Stimulated activated CD8-positive, alpha-beta memory T cell treated with anti-CD3 and anti-CD28 coated beads, Interleukin-12 subunit alpha, Interleukin-12 subunit beta, amount 100 ng/mL, for 4 hours (primary cell): ENCODE measurements at places on chromosomes 3 and 15.

- no peak for DNase-seq
These were observed 11.0 kb upstream of the IQCF5 start for GRCh38 chr3:51886447-51886846.

DNA sequence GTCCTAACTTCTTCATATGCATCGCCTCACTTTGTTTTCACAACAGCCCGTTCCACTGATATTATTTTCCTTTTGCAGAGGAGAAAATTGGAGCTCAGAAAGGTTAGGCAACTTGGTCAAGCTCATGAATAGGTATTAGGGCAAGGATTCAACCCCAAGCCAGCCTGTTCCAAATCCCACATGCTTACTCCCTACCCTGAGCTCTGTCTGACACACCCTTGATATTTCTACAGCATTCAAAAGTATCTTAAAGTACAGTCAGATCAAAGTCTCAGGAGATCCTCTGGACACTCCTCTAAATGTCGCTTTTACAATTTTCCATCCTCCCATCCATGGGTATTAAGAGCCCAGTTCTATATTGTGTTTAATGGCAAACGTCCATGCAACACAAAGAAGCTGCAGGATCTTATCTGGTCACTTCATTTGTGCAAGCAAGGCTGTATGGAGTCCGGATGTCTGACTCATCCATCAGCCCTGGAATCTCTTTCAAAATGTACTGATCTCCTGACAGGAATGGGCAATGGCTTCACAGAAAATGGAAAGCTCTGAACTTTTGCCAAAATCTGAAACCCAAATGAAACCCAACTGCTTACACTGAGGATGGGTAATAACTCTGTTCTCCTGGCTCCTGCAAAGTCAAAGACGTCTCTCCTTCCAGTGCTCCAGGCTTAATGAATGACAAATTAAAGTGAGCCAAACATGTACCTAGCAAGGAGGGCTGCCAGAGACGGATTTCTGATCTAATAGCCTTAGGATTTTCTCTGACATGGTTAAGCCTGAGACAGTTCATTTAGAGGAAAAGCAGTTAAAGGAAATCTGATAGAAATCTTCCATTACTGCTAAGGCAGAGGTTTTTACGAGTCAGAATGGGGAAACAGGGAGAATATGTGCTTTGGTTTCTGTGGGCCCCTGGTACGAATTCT is 230.9 kb upstream of the RORA start:
- no peak for DNase-seq

- DNase-seq, result no peak
These were observed 48.9 kb upstream of the SLC7A14 start for GRCh38 chr3:170634663-170635384.

GRCh38 chr3:43659250-43659880 is 31.4 kb upstream of the ABHD5 start:
- DNase-seq, result no peak

- DNase-seq, result no peak
These were observed 25.0 kb downstream of the CLDN18 start for GRCh38 chr3:138034918-138035317.

GRCh38 chr3:177513815-177514610 is 316.7 kb upstream of the TBL1XR1 start:
- no peak for DNase-seq

DNA sequence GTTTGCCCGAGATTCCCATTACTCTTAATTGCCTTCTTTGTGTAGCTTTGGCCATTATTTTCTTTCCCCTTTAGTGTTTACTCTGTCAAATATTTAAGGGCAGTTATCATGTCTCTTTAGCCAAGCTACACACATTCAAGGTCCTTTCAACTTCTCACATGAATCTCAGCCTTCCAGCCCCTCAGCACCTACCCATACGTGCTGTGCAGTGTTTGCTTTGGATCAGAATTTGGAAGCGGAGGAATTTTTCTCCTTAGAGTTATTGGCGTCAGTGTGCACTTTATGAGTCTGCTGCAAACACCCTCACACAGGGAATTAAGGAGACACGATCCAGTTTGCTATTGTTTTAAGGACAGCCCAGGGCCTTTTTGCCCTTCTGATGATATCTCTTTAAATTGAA is 231.6 kb downstream of the CACNA2D3 start:
- no peak for DNase-seq

DNA sequence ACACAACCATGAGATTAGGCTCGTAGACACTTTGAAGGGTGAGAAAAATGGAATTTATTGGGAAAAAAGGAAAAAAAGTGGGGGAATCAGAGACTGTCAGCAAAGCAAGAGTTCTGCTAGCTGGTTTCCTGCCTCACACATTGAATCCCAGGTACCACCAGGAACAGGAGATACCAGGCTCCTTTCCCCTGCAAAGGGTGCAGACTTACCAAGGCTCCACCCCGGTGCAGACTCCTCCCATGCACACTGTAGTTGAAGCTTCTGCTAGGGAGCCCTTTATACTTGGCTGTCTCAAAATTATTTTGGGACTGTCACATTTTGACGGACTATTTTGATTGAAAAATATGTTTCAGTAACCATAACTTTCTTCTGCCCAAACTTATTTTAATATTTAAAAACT is 819.9 kb upstream of the GBE1 start:
- no peak for DNase-seq

- no peak for DNase-seq
These were observed 19.9 kb upstream of the TPM1 start for GRCh38 chr15:63022663-63023062.

DNA sequence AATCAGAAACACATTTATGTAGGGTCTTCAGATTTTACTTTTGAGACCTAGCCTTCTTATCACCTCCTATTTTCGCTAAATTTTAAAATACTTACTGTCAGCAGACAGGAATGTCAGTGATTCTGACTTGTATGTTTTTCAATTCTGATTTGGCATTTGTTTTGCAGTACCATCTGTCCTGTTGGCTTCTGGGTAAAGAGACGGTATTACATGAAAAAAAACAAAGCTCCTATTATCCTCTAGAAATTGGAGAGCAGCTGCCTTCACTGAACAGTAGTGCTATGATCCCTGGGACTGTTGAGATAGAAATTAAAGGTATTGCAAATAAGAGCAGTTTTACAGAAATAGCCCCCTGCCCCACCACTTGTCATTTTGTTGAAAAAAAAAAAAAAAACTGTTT is 8.4 kb downstream of the ARMC8 start:
- no peak for DNase-seq

DNA sequence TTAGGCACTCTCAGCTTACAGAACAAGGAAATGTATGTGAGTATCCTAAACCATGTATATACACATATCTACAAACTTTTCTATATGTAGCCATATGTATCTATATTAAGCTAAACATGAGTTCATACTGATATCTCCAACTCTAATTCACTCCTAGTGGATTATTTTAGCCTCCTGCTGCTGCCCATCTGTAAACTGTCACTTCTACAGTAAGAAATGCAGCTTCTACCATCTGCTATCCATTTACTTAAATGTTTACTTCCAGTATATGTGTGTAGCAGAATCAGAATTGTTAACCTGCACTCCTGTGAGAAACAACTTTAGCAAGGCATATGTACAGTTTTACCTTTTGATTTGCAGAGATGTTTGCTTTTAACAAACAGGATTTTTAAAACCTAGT is 478.5 kb upstream of the CBLB start:
- DNase-seq, result no peak
